ENCODE measurements at places on chromosomes 7 and 10. TPM values are rescaled to one million over a fixed set of nuclear protein-coding genes. Genes with fewer than 3 reads are reported as not detected.

CYP2E1 gene
- total RNA-seq = 1.1 TPM

RHOBTB1 gene
- 9.7 TPM for total RNA-seq

SPDYE5 gene
- not detected for total RNA-seq

TSPAN12 gene
- 63.7 TPM for total RNA-seq

CYP3A5 gene
- not detected for total RNA-seq

EIF5AL1 gene
- 0.19 TPM for total RNA-seq

HABP2 gene
- total RNA-seq = 0.09 TPM

HPSE2 gene
- total RNA-seq = not detected

CACNB2 gene
- 51.1 TPM for total RNA-seq

DGKI gene
- total RNA-seq = 14.9 TPM
